Suppressor macrophage treated with lipopolysaccharide for 1 hour (primary cell): ENCODE measurements at places on chromosomes 11 and 22.

GRCh38 chr11:126007238-126007637, 55.4 kb downstream of the CDON start:
- DNase-seq, result no peak

GRCh38 chr11:88179971-88180629, 4.9 kb upstream of the RAB38 start:
- no peak for DNase-seq

- peak; percentile 27 for DNase-seq
Measured at GRCh38 chr11:66287211-66287888, 1.6 kb downstream of the YIF1A start.

DNA sequence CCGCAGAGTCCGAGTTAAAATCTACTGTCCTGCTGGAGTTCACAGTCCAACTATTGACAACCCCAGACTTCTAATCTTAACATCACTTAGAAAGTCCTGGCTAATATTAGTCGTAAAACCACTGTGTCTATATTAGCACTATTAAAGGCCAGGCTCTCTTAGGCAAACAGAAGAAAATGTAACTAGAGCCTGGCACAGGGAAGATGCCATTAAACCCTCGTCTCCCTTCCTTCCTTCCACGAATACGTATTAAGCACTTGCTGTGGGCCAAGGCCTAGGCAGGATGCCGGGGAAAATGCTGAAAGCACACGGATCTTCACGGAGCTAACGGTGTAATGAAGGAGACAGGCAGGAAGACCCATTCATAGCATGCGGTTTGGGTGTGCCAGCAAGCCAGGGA, 81.5 kb upstream of the LMO1 start:
- DNase-seq, result no peak

DNA sequence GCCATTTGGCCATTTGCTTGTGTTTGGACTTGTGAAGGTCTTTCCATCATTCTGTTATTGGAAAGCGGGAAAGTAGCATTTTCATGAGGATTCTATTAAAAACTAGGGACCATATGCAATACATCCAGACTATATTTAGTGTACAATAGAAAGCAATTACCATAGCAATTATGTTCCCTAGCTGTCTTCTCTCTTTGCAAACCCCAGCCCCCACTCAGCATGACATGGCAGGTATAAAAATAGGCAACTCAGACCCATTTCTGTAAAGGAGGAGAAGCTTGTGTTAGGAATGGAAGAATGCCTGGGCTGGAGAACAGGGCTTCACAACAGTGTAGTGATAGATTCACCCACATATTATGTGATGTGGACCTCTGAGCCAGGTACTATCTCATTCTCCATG, 12.4 kb downstream of the OR51B6 start:
- DNase-seq, result no peak

- DNase-seq, result no peak
Measured at GRCh38 chr11:124098141-124098540, 17.1 kb upstream of the VWA5A start.

DNA sequence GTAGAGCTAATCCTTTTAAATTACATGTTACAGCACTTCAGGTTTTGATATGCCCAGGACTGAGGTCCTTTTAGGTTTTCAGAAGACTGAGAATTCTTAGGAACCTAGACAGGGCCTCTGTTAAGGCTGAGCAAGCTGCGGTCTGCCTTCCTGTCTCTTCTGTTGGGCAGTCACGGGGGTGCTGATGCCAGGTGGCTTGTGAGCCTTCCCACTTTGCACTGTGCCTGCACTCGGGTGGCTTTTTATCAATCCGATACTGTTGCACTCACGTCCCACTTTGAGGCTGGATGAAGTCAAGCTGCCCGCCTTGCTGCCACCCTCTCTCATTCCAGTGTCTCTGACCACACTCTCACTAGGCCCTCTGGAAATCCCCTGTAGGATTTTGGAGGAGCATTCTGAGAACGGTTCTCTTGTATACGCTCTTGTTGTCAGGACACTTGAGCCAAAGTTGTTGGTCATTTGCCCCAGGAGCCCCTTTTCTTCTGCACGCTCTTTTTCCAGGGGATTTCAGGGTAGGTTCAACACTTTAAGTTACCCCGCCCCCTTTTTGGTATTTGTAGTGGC, 141.8 kb downstream of the TEAD1 start:
- no peak for DNase-seq

- no peak for DNase-seq
Measured at GRCh38 chr22:44362249-44363012, 49.7 kb upstream of the SHISAL1 start.

GRCh38 chr11:3835751-3836150, 5.0 kb downstream of the RHOG start:
- DNase-seq, result peak; percentile 64

DNA sequence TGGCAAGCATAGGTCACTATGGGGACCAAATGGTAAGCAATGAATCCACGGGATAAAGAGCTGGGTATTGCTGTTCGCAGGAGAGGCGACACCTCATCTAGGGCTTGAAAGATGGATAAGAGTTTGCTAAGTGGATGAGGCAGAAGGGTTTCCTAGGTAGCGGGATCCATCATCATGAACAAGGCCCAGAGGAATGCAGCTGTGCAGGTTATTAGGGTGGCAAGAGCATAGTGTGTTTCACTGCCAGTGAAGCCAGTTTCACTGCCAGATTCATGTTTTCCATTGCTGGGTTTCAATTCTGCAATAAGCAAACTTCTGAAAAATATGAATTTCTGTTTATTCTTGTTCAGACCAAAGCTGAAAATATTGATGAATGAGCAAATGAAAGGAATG, 27.2 kb downstream of the WEE1 start:
- DNase-seq, result no peak

DNA sequence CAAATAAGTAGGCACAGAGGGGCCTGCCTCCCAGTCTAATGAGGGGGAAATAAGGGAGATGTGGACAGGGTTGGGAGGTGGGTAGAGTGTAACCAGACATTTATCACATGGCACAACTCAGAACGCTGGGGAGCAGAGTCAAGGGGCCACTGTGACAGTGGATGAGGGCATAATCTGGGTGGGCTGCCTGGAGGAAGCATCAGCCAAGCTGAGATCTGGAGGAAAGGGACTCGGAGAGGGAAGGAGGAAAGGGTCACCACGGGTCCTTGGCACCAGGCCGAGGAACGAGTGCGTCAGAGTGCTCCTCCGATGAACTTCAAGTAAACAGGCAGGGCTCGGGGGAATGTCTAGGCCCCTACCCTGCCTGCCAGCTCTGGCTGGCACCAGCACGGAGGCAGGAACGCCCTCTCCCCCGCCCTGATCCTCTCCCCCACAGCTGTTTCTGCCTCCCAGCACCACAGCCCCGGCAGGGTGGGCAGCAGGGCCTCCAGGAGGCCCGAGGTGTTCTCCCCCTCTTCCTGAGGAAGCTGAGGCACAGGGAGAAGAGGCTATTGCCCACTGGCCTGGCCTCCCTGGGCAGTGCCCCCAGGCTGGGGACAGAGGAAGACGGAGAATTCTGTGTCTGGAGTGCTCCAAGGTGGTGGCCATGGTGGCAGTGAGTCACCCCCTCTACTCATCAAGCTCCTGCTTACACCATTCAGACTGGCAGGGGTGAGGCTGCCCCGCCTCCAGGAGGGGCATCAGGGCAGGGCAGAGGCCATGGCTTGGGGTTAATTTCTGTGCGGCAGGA, 4.2 kb downstream of the ALDH3B1 start:
- DNase-seq, result peak; percentile 67

- no peak for DNase-seq
Measured at GRCh38 chr11:29353833-29354232, 663.0 kb downstream of the KCNA4 start.

GRCh38 chr11:96309016-96309642, 33.9 kb downstream of the MAML2 start:
- DNase-seq, result peak; percentile 59

GRCh38 chr11:102287964-102288724, 29.1 kb upstream of the BIRC3 start:
- DNase-seq, result peak; percentile 81

- DNase-seq, result no peak
Measured at GRCh38 chr11:95680169-95680929, 109.2 kb downstream of the FAM76B start.

GRCh38 chr11:13885083-13885482, 77.4 kb upstream of the SPON1 start:
- no peak for DNase-seq

GRCh38 chr22:24498824-24499223, 3.7 kb downstream of the UPB1 start:
- DNase-seq, result no peak
